Activated CD4-positive, alpha-beta T cell treated with anti-CD3 and anti-CD28 coated beads, Interleukin-2, amount 50 U/mL, for 4 hours (primary cell): ENCODE measurements at places on chromosomes 11 and 22.

DNA sequence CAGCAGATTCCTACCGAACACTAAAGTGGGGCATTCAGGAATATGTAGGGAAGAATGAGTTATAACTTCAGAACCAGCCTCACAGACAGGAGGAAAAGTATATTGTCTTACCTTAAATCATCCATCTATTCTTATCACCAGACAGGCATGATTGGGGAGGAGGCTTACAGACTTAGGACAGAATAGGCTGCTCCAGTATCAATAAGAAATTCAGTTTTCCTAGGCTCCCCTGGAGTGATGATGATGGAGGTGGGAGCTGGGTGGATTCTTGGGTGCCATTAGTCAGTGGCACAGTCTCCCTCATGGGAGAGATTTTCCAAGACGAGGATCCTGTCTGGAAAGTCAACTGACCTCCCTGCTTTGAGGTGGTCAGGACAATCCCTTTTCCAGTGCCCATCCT, 225.0 kb downstream of the AASDHPPT start:
- DNase-seq, result no peak

DNA sequence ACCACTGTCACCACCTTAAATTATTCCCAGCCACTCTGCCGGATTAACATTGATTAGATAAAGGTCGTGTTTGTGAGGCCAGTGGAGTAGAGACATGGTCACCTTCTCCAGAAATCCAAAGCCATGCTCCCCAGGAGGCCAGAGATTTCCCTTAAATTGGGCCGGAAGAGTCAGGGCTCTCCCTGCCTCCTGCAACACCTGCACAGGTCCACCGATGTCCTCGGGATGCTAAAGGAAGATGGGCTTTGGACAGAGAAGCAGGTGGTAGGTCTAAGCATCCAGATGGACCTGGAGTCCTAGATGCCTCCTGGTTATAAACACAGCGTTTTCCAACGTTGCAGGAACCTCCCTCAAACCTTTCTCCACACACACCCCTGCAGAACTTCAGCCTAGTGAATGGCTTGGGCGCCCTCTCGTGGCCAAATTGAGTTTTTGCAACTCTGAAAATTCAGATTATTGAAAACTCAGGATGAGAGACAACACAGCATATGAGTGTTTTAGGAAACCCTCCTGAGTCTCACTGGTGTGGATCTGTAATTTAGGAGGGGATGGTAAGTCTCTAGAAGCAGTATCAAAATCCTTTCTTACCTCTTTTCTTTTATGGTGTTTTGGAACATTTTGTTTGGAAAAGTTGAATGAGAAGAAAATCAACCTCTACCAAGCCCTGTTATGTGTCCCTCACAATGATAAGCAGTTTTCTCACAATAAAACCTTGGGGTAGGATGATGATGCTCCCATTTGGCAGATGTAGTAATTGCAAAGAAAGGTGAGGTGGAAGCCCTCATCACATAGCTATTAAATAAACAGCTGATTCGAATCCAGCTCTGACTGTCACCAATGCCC, 109.6 kb downstream of the RRAS2 start:
- DNase-seq, result peak; percentile 63

- no peak for DNase-seq
Observed at GRCh38 chr11:115428306-115428705, 75.9 kb downstream of the CADM1 start.

- DNase-seq, result no peak
Observed at GRCh38 chr11:62671236-62671607, 251 bp upstream of the UQCC3 start.

DNA sequence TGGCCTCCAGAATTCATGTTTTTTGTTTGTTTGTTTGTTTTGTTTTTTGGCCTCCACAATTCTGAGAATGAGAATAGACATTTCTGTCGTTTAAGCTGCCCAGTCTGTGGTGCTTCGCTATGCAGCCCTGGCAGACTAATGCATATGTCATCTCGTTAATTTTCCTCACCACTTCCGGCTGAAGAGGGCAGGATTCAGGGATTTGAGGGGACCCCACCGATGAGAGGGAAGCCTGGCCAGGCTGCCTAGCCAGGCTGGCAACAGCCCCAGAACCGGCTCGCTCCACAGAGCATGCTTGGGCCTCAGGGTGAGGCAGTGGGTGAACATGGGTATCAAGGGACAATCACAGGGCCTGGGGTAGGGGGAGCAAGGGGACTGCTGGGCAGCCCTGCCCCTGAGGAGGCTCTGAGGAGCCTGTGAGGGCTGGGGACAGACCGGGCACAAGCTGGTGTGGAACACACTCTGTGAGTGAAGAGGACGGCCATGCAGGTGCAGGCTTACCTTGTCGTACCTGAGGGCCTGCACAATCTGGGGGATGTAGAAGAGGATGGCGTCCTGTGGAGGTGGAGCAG, 47.8 kb upstream of the SERPIND1 start:
- no peak for DNase-seq

- DNase-seq, result no peak
Observed at GRCh38 chr11:70736937-70737640, 338.8 kb downstream of the CTTN start.

DNA sequence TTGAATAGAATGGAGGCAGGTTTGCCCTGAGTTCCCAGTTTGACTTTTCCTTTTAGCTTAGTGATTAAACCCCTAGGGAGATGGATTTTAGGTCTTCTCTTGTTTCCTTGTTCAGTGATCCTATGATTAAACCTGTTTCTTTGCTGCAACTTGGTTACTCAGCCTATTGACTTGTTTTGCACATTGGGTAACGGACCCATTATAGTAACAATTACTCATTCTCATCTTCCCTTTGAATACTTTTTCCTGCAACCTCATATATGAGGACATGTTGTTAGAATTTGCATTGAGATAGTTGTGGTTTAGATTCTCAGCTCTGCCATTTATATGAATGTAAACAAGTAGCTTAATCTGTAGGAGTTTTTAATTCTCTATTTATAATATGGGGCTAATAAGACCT, 489.2 kb upstream of the CNTN5 start:
- no peak for DNase-seq

DNA sequence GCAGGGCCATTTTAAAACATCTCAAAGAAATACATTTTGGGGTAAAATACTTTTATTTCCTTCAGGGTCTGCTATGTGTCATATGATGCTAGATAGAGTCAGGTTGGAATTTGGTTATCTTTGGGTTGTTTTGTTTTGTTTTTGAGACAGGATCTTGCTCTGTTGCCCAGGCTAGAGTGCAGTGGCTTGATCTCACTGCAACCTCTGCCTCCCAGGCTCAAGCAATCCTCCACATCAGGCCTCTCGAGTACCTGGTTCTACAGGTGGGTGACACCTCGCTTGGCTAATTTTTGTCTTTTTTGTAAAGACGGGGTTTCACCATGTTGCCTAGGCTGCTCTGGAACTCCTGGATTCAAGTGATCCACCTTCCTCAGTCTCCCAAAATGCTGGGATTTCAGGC, 17.3 kb downstream of the DENND5A start:
- no peak for DNase-seq

GRCh38 chr11:11177156-11177808, 175.8 kb downstream of the CSNK2A3 start:
- DNase-seq, result no peak

DNA sequence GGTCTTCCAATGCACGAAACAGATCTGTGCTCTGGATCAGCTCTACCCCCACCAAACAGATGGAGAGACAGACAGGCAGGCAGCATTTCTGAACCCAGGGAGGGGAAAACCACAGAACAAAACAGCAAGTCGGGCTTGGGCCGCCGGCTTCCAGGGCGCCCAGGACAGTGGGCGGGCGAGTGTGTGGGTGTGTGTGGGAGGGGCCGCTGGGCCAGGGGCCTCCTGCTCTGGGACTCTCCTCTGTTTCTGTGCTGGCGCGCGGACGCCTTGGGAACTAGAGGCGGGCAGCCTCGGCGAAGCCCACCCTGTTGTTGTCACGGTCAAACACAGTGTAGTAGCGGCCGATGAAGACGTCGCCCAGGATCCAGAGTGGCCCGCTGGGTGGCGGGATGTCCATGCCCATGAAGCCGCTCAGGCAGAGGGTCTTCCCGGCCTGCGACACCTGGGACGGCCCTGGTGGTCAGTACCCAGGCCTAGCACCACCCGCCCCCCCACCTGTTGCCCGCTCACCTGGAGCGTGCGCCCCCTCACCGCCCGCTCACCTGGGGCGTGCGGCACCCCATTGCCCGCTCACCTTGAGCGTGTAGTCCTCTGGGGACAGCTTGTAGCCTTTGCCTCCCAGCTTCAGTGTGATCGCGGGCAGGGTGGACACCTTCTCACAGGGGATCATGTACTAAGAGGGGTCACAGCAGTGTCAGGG, 3.0 kb upstream of the IFITM10 start:
- no peak for DNase-seq

DNA sequence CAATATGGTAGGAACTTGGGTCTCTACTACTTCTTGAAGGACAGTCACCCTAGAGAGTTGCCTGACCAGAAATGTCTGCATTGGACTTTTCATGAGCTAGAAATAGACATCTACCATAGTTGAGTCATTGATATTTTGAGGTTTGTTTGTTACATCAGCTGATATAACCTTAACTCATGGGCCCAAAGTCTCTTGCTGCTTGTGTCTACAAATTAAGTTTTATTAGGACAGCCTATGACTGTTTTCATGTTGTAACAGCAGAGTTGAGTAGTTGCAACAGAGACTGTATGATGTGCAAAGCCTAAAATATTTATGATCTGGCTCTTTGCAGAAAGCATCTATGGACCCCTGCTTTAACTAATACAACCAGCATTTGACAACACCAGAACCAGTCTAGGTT, 155.3 kb downstream of the MIAT start:
- no peak for DNase-seq

GRCh38 chr11:128840783-128841182, 26.3 kb downstream of the KCNJ1 start:
- DNase-seq, result no peak

DNA sequence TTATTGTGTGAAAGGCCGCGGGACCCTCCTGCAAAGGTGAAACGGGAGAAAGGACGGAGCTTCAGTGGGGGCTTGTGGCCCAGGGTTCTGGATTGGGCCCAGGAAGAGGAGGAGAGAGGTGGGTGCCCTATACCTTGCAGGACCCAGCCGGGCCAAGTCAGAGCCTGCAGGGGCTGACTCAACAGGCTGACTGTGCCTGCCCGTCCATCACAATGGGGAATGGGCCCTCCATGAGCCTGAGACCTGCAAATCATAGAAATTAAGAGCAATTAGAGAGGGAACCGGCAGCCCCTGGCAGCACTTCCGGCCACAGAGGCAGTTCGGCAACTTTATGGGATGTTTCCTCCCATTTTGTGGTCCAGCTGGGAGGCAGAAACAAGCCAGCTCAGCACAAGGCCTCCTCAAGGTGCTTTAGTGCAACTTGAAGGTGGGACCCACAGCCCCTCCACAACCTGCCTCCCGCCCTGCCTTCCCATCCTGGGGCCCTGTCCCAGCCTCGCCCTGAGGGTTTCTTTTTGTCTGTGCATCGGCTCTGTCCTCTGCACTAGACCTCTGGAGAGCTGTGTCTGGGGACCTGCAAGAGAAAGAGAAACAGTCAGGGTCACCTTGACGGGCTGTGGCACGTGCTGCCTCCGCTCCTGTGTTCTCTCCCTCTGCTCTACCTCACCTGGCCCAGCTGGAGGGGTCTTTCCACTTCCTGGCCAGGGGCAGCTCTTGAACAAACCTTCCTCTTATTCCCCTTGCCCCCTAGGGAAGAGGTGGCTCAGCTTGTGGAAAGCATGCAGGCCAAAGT, 19.1 kb upstream of the NECTIN1 start:
- DNase-seq, result no peak
